Calu3 (cell line): ENCODE measurements at places on chromosomes 2 and 18.

GRCh38 chr2:191797942-191798876 lies 48.7 kb downstream of the CAVIN2 start:
- DNase-seq, result no peak

- no peak for DNase-seq
Measured at GRCh38 chr2:124810132-124810531, 785.0 kb downstream of the CNTNAP5 start.

DNA sequence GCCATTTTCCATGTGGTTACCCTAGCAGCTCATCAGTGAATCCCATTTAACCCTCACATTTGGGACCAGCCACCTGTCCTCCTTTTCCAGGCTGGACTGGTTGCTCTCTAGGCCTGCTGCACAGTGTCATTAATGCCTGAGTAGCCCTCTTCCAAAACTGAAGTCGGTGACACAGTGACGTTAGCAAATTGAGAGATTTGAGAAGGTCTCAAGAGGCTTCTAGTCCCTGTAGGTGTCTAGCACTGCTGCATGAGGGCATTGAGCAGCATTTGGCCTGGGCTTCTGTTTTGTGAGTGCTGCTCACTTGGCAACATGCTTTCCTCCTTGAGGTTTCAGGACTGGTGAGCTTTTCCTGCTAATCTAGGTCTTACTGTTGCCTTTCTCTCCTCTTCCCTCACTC lies 36.7 kb downstream of the PKP4 start:
- DNase-seq, result no peak

GRCh38 chr2:236001854-236002253 lies 166.3 kb downstream of the GBX2 start:
- no peak for DNase-seq
